ENCODE measurements at places on chromosomes 2 and 18.
A peak's percentile ranks its signal among the peaks of the same experiment; 100 is the strongest.

DNA sequence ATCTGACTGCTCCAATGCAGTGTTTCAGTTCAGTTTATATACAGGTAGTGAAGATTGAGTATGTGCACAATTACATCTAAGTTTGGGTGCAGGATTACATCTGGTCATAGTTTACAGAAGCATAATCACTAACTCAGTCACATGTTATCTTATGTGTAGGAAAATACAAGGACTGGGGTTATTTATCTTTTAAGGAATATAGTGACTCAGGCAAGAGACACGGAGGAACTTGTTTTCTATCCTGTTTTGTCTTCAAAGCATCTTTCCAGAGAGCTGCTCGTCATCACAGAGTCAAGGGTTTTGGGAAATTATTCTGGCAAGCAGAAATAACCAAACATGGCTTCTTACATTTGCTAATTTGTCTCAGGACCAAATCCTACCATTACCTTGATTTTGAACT, 1371.5 kb upstream of the TMEFF2 start:
- no peak for DNase-seq

DNA sequence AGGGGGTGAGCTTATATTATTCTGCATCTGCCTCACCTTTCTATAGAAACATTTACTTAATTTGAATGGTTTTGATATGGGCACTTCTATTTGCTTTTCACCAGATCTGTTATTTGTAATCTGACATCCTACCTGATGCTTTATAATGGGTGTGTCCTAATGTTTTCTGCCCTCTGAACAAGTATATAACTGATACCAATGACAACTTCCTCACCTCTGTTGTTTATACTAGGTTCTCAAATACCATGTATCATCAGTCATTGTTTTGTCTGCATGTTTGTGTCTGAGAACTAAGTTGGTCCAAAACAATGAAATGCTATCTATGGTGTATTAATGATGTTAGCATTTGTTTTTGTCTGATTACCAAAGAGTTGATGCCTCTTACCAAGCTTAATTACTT, 45.8 kb downstream of the ITGA6 start:
- DNase-seq, result no peak

DNA sequence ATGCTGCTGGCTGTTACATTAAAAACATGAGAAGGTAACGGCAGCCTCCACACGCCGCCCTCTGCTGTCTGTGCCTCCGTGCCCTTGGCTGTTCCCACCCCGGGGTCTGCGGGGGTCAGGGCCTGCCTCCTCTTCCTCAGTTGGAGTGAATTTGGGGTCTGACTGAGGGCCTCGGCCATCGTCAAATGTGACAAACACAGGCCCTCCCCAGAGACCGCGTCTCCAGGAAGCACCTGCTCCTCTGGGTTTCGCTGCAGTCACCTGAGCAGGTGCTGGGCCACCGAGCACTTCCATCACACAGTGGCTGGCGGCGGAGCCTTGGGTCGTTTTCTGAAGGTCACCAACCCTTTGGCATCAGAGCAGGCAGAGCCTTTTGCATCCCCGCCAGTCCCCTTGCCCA, 70.9 kb downstream of the NFATC1 start:
- no peak for DNase-seq

DNA sequence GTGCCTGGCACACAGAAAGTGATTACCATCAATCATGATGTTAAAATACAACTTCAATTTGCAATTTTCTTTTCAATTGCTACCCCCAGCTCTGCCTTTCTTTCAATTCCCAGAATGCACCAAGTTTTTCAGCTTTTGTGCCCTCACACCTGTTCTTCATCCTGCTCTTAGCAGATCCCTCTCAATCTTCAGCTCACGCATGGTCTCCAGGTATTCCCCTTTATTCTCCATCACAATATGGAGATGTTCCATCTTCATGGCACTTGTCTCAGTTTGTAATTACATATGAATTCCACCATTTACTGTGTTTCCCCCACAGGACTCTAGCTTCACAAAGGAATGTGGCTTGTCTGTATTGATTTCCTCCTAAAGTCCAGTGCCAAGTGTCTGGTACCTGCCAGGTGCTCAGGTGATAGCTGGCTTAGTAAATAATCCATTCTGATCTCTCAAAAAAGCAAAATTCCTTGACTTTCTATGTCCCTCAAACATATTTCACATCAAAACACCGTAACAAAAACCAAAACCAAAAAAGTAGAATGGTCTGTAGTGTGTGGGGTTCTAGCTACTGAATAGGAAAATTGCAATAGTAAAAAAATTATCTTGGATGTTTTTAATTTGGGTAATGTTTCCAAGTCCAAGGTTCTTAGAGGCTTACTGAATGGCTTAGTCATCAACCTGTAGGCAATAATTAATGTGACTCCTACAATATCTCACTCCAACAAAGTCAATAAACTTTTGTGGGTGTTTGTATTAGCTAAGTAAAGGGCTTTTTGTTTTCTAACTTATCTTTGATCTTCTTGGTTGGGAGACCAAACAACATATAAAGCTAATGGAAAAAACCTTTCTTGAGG, 2.9 kb upstream of the INSIG2 start:
- no peak for DNase-seq

GRCh38 chr2:63668000-63668399, 79.2 kb downstream of the MDH1 start:
- no peak for DNase-seq

- no peak for DNase-seq
Measured at GRCh38 chr2:203498161-203498560, 36.9 kb downstream of the RAPH1 start.

- no peak for DNase-seq
Measured at GRCh38 chr2:188813857-188814256, 160.3 kb upstream of the COL3A1 start.

GRCh38 chr2:230762317-230762896, 49.8 kb downstream of the CAB39 start:
- no peak for DNase-seq

DNA sequence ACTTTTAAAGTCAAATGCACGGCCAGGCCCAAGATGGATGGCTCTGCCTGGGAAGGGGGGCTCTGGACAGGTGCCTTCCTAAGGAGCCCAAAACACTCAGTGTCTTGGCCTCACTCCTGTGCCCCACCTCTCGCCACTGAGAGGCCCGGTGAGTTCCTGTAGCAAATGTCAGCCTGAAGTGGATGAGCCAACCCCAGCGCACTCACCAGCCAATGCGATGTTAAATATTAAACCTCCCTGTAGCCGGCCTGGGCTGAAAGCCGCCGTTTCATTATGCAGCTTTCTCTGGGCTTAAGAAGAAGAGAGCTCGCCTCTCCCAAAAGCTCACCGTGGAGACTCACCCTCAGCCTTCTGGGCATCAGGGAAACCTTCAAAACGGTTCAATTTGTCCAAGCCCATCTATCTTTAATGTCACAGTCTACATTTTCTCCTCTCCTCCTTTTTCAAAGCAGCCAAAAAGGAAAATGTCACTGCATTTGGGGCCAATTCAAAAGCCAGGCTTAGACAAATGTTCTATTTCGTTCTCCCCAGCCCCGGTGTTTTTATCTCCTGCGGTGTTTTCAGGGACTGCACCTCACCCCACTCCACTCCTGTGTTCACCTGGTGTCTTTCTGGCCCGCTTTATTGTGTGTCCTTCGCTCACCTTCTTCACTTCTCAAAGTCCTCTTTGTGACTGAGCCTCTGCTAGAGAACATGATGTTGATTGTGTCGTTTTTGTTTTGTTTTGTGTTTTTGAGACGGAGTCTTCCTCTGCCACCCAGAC, 124.0 kb downstream of the NRP2 start:
- DNase-seq, result no peak

GRCh38 chr2:139201516-139201915, 421.3 kb upstream of the NXPH2 start:
- DNase-seq, result no peak

DNA sequence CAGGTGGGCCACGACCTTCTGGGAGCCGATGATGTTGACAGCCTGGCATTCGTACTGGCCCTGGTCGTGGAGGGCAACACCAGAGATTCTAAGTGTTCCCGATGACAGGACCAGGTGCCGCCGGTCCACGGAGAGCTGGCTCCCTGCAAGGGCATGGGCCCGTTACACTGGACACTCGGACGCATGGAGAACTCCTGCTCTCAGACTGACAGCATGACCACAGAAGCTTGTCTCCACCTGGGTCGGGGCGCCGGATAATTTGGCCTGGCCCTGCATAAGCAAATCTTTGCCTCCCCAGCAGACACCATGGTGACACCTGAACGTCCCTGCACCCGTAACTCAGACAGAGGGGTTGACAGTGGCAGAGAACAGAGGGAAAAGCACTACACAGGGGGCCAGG, 80.7 kb downstream of the PXDN start:
- no peak for DNase-seq

- DNase-seq, result peak; percentile 27
Measured at GRCh38 chr2:234496055-234496834, 636 bp downstream of the ARL4C start.

DNA sequence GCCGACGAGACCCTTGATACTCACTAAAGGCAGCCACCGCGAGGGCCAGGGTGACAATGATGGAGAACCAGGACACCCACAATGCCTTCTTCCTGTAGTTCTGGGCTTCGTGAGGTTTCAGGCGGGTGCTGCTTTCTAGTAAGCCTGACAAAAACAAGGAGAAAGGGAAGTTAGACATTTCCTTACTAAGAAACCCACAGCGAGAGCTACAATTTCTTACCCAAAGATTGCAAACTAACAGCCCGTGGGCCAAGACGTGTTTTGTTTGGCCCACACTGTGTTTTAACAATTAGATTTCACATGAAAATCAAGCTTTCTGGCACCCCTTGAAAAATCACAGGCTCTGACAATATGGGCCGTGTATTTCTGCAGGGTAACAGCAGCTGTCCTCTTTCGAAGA, 5.6 kb downstream of the TMEM163 start:
- DNase-seq, result no peak

GRCh38 chr18:7338846-7339245, 108.0 kb downstream of the LRRC30 start:
- DNase-seq, result no peak

DNA sequence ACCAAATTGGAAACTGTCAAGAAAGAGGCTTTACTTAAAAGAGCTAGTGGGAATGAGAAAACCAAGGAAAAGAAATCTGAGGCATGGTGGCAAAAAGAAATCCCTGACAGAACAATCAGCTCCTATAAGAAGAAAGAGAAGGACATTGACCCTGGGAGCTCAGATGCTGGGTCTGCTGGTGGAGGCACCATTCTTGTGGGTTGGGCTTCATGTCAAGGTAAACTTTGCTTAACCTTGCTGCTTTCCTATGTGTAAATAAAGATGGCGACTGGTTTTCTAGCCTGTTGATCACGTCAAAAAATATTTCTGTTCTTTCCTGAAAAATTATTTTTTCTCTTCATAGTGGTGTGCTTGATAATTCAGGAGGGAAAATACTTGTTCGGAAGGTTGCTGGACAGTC, 58.1 kb downstream of the VIT start:
- no peak for DNase-seq

- no peak for DNase-seq
Measured at GRCh38 chr18:57389271-57389670, 36.9 kb downstream of the ST8SIA3 start.

GRCh38 chr2:168956392-168956791, 55.3 kb downstream of the G6PC2 start:
- no peak for DNase-seq

GRCh38 chr2:108833219-108833618, 46.6 kb downstream of the CCDC138 start:
- no peak for DNase-seq

DNA sequence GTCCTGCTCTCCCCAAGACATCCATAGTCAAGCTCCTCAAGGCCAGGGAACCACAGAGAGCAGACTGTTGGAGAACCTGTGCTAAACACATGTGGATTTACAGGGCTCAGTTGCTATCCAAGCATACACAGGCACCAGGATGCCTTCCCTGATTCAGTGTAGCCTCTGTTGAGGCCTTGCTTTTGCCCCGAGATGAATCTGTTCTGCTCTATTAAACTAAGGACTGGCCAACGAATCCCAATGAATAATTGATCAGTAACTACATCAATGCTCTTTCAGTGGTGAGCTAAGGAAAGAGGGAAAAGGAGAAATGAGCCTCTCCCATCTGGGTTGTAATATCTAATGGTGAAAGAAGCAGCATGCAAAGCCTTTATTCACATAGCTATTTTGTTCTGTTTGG, 58.7 kb upstream of the SPTBN1 start:
- DNase-seq, result no peak

- no peak for DNase-seq
Measured at GRCh38 chr2:119549241-119549640, 5.0 kb downstream of the CFAP221 start.

DNA sequence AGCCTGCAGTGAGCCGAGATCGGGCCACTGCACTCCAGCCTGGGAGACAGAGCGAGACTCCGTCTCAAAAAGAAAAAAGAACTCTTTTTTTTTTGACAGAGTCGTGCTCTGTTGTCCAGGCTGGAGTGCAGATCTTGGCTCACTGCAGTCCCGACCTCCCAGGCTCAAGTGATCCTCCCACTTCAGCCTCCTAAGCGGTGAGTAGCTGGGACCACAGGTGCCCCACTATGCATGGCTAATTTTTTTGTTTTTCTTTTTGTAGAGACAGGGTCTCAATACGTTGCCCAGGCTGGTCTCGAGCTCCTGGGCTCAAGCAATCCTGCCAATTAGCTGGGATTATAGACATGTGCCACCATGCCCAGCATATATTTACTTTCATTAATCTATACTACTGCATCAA, 12.5 kb upstream of the INO80D start:
- DNase-seq, result no peak

- no peak for DNase-seq
Measured at GRCh38 chr2:128500138-128500800, 181.6 kb upstream of the HS6ST1 start.

DNA sequence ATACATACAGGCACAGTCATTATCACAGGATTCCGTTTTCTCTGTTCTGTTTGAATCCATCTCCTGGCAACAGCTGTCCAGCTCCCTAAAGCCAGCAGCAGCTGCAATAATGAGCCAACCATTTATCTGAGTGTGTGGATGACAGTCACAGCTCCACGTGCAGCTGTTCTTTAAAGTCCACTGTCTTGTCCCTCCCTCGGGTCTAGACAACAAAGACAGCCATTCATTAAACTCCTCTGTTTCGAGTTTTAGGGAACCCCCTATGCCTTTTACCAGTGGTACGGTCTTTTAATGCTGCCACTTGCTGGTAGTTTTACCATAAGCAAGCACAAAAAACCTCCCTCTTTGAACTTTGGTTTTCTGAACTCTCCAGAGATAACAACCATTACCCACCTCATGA, 16.0 kb upstream of the MSGN1 start:
- DNase-seq, result no peak

DNA sequence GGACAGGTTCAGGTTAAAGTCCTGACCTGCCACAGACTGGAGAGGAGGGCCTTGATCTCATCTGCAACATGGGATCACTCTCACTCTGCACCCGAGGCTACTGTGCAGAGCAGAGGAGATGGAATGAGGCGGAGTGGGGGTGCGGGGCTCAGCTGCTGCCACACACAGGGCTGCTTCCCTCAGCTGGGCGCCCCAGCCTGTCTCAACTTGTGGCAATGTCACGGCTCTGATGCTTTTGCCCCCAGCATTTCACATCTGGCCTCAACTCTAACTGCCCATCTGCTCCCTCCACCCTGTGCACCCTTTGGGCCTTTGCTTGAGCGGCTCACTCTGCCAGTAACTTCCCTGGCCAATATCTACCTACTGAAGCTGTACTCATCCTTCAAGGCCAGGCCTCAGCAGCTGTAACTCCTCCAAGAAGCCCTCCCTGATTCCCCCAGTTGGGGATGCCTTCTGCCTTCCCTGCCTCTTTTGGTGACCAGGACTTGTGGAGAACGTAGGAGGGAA, 70.3 kb downstream of the POLR1A start:
- DNase-seq, result no peak

Data from effector CD4-positive, alpha-beta T cell (primary cell).